Activated CD8-positive, alpha-beta memory T cell treated with anti-CD3 and anti-CD28 coated beads for 1 hour (primary cell): ENCODE measurements at places on chromosomes 2 and 18.

GRCh38 chr2:142599504-142599903 lies 278.0 kb upstream of the KYNU start:
- no peak for DNase-seq

DNA sequence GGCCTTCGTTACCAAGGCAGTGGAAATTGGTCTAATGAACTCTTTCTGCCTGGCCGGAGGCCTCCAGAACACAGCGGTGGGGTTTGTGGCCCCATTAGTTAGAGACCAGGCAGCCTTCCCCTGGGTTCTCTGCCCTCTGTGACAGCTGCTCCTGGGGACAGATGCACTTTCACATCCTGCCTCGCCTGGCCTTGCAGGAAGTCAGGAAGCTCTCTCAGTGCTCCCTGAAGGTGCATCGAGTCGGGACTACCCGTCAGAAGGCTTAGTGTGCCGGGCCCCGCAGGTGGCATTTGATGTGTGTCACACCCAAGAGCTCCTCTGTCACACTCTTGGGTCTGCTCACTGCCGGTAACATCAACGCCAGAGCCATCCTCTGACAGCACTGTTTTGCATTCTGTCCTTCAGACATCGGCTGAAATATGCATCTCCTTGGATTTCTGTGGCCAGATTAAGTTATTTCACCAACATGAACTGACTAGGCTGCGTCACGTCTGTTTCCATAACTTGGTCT lies 158.3 kb downstream of the LDLRAD4 start:
- peak; percentile 30 for DNase-seq

- no peak for DNase-seq
Observed at GRCh38 chr18:14975431-14975830, 227.5 kb downstream of the ANKRD30B start.

- DNase-seq: no peak
Observed at GRCh38 chr2:74744731-74745515, 89.0 kb upstream of the HK2 start.

DNA sequence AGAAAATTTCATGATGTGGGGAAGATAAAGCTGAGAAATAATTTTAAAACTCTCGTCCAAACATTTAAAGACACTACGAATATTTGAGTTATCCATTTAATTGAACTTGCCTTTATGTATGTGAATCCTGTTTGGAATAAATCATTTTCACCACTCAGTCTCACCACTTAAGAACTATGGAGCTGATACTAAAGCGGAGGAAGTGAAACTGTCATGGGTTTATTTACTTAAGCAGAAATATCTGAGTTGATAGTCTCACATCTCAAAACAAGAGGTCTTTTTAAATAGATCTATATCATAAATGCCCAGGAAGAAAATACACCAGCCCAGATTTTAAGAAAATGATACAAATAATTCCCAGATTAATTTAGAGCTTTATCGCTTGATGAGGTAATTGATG lies 532.4 kb downstream of the ZNF804A start:
- no peak for DNase-seq

- no peak for DNase-seq
Observed at GRCh38 chr2:40160751-40161218, 291.1 kb downstream of the SLC8A1 start.

DNA sequence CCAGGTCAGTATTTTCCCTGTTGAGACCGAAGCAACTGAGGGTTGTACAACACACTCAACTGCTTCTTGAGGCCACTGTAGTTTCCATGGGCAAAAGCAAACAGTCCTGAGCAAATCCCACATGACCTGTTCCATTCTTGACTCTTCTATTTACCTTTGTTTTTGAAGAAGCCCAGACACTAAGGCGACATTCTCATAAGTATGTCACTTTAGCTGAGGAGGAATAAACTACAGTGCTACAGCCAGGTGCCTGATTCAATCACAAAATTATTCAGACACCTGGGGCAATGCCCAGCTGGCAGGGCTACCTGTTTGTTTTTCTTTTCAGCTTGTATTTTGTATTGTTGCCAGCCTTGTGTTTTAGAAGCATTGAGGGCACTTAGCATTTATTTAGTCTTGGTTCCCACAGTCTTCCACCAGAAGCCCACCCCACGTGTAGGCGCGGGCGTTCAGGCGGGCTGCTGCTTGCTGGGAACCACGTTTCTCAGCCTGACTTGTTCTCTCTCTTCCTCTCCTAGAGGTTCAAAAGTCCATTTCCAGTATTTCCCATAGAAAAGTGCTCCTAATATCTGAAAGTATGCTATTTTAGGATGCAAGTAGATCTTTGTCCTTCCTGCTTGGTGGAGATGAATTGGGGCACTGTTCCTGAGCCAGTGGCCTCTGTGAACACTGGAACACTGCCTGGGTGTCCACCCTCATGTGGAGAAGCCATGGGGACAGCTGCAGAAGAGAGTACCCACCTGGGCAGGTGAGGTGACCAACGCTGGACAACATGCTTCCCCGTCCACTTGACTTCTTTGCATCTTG lies 99.0 kb upstream of the COPS8 start:
- no peak for DNase-seq

DNA sequence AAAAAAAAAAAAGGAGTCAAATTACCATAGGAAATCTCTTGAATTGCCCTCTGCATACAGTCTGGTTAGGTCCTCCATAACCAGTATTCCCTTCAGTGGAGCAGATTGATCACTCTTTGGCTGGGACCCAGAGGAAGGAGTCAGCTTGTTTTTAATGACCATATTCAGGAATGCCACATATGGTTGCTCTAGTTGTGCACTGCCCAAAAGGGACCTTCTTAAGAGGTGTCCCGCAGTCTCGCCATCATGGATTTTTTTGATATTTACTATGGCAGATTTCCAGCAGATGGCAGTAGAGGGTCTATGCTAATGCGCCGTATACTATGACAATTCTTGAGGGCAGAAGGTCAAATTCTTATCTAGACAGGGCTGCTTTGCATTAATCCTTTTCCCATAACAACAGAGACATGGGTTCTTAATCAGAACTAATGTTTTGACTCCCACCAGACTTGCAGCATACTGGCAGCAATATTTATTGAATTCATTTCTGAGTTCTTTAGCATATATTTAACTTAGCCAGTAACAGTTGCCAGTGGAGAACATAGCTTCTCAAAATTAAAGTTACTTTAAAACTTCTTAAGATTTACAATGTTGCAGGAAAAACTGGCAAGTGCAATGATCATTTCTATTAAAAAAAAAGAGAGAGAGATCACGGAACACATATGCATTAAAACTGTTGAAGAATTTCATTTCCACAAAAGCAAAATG lies 31.8 kb upstream of the INPP4A start:
- DNase-seq: peak; percentile 2

DNA sequence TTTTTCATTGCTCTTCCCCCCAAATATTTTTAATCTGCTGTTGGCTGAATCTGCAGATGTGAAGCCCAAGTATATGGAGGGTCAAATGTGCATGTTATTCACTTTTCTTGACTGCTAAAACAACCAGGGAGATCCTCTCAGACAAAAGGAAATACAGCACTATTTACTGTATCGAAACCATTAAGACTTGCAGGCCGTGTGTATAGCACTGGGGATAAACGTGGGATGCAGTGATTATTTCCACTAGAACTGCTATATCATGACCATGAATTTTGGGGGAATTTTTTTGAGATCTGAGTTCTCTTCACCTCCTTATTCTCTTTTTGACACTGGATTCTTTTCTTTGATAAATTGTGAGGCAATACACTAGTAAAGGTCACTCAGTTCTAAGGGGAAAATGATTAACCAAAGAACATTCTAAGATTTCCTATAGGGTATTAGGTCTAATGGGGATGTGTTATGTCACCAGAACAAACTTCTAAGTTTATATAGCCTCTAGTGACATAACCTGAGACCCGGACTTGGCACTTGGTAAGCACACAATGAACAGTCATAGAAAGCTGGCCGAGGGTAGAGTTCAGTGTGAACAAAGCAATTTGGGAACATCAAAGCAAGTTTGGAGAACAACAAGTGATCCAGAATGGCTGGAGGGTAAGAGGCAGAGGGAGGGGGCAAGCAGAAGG lies 14.9 kb upstream of the UGT1A1 start:
- DNase-seq: no peak

DNA sequence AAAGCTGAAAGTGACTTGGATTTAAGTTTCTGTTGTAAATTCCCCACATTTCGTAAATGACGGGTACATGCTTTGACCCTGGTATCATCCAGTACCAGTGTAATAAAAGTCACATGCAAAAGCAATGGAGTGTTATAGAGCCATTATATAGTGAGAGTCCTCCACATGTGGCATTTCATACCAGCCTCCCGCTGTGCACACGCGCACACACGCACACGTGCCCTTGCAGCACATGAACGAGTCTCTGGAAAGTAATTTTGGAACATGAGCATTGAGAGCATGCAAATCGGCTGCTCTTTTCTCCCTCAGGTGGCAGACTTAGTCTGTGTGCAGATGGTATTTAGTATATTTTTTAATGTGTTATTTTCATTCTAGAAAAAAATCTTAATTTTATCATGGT lies 198.1 kb downstream of the ZNF407 start:
- DNase-seq: no peak

- DNase-seq: no peak
Observed at GRCh38 chr2:2758793-2759367, 427.8 kb upstream of the MYT1L start.

- peak; percentile 5 for DNase-seq
Observed at GRCh38 chr2:170361090-170361936, 183.4 kb downstream of the MYO3B start.
